ENCODE measurements at places on chromosomes 1 and 21. TPM values are rescaled to one million over a fixed set of nuclear protein-coding genes. Genes with fewer than 3 reads are reported as not detected.

- DNase-seq, result no peak
These were observed 44.2 kb upstream of the GALNT2 start for GRCh38 chr1:230022666-230023380.

- DNase-seq, result no peak
These were observed 5.3 kb upstream of the OLFM3 start for GRCh38 chr1:102002057-102002456.

DNA sequence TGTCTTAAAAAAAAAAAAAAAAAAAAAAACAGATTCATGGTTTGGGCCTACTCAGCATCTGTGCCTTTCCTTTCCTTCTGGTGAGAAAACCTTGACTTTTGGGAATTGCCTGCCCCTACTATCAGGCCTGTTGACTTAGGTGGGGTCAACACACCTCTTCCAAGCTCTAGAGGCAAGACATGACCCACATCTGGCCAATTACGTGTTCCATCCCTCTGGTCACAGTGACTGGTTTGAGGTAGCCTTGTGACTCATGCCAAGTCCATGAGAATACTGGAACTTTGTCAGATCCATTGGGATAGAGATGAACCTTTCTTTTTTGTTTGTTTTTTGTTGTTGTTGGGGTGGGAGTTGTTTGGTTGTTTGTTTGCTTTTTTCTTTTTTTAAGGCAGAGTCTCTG is 37.3 kb upstream of the KHDRBS1 start:
- DNase-seq, result no peak

DNA sequence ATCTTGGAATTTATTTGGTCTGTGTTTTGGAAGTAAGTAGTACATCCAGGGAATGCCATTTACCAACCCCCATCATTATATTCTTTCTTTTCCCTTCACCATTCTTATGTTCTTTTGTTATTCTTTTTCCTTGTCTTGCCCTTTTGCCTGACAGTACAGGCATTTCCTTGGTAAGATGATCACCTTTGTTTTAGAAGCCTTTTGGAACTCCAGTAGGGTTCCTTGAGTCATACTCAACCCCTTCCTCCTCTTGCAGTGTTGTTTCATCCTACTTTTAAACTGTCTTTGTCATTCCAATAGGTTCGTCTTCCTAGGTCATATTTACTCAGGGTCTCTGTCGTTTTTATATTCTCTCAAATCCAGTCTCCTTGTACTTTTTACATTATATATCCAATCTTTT is 9.2 kb downstream of the MRPS21 start:
- DNase-seq, result no peak

GRCh38 chr1:226365831-226366231 is 42.1 kb downstream of the PARP1 start:
- DNase-seq, result no peak

The NUF2 gene
- polyA plus RNA-seq, result 32.4 TPM

The S100A7 gene
- not detected for polyA plus RNA-seq

The SLC30A2 gene
- 5.3 TPM for polyA plus RNA-seq

Measured in left renal pelvis (tissue), 4 donors.